ENCODE measurements at places on chromosomes 7 and 10.

GRCh38 chr7:43240565-43240964 lies 128.1 kb downstream of the HECW1 start:
- DNase-seq, result no peak

DNA sequence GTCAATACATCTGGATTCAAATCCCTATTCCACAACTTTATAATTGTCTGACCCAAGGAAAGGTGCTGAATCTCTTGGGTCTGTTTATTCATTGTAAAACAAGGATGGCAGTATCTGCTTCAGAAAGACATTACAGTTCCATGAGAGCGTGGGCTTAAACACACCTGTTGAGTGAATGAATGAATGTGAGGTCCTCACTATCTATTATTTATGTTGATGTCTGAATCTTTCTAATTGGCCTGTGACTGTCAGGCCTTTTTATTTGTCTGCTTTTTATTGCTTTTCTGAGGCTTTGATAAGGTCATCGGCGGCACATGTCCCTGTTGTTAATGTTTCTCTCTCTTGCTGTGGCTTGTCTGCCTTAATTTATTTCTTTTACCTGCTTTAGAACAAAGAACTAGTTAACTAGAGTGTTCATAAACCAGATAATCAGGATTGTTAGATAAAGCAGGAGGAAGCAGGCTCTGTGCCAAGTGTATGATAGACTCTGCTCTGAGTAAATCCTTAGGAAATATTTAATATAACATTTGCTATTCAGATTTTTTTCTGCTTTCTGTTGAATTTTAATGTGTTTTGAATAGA lies 42.3 kb upstream of the CYCS start:
- DNase-seq, result peak; percentile 47

DNA sequence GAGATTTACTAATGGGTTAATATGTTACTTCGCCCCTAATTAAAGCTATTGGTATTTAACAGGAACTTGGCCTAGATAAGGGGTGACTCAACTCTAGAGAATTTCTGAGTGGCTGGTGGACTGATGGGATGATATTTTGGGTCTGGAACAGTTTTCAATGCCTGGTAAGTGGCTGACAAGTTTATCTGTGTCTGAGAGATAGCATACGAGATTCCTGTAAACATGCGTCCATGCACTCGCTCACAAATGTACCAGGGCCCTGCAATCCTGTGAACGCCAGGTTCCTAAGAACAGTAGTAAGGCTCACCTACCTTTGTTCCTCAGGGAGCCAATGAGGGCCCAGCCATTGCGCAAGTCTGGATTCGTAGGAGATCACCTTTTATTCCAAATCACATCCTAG lies 683.8 kb upstream of the ANKRD30A start:
- DNase-seq, result no peak

DNA sequence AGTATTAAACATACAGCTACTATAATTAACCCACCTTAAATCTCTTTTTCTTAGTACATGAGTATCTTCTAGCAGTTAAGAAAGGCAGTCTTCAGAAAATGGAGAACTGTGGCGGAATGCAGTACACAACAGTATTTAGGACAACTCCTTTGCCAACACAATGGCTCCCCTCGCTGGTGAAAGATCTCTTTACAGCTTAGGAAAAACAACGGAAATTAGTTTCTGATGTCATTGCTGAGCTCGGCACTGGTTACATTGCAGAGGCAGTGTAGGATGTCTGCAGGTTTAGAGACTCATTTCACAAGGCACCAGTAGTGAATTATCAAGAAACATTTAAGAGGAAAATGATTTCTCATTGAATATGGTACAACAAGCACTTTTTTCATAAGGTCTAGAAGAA lies 43.4 kb downstream of the GLRX3 start:
- DNase-seq, result no peak

GRCh38 chr10:32046151-32046550 lies 10.1 kb downstream of the KIF5B start:
- DNase-seq, result no peak

DNA sequence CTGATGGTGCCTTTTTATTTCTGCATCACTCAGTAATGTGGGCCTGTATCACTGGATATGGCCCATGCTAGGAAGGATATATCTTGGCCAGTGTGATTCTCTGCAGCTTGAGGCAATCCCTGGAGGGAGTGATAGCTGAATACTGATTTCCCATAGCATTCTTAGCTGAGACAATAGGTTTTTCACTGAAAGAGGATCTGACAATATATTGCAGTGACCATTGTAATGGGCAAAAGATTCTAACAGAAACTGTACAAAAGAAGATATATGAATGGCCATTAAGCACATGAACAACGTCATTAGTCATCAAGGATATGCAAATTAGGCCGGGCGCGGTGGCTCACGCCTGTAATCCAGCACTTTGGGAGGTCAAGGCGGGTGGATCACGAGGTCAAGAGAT lies 117.8 kb downstream of the KAT6B start:
- no peak for DNase-seq

DNA sequence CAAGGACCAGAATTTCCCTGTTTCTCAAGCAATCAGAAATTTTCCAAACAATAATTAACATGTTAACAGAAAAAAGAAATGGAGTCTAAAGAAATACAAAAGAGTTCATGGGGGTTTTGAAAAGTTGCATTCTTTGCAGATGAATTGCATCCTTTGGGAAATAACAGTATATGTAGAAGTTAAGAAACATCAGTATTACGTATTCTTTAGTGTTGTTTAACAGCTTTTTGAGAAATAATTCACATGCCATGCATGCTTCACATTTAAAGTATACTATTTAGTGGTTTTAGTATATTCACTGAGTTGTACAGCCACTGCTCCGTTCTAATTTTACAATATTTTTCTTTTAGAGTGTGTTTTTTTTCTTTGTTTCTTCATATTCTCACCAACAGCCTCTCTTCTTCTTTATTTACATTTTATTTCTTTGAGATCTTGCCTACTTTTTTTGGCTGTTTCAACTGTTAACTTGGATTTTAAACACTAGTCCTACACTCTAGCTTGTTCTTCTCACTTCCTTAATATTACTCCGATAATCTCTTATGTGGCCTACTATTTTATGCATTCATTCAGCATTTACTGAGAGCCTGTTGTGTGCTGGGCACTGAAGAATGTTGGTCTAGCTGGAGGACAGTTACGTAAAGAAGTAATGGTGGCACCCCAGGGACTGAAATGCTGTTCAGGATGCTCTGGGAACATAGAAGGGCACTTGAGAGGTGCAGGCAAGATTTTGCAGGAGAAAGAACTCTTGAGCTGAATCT lies 330.1 kb downstream of the EXOC4 start:
- no peak for DNase-seq

Data from colonic mucosa (tissue), 4 donors.